NCI-H187 (cell line): ENCODE measurements at places on chromosomes 3 and 15.

- no peak for DNase-seq
Measured at GRCh38 chr3:106421909-106422308, 553.1 kb upstream of the CBLB start.

- no peak for DNase-seq
Measured at GRCh38 chr3:105812194-105812586, 56.6 kb downstream of the CBLB start.

- no peak for DNase-seq
Measured at GRCh38 chr3:176896640-176897039, 300.6 kb downstream of the TBL1XR1 start.

GRCh38 chr3:188956839-188957489, 214.8 kb upstream of the TPRG1 start:
- DNase-seq: no peak

GRCh38 chr15:72117486-72118016, 399 bp downstream of the MYO9A start:
- no peak for DNase-seq

GRCh38 chr3:127760791-127761440, 61.4 kb downstream of the MGLL start:
- DNase-seq: no peak

- no peak for DNase-seq
Measured at GRCh38 chr3:160999274-160999673, 105.9 kb downstream of the B3GALNT1 start.

- no peak for DNase-seq
Measured at GRCh38 chr15:80773122-80773551, 6.0 kb upstream of the CEMIP start.
